Mesenteric fat pad (tissue), 1 donor: ENCODE measurements at places on chromosomes 11 and 22.

DNA sequence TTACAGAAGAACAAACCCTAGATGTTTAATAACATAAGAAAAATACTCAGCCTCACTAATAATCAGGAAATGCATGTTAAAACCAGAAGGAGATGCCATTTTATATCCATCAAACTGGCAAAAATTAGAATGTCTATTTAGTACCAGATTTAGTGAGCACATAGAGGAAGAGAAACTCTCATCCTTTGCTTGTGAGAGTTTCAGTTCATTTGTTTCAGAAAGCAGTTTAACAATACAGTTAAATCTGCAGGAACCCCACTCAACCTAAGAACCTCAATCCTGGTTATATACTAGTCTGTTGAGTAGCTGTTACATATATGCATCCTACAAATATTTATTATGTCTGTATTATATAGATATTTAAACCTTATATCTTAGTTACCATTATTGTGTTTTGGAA lies 172.6 kb downstream of the WNT11 start:
- no peak for DNase-seq

- DNase-seq, result no peak
Measured at GRCh38 chr11:9357041-9357440, 27.4 kb upstream of the IPO7 start.

DNA sequence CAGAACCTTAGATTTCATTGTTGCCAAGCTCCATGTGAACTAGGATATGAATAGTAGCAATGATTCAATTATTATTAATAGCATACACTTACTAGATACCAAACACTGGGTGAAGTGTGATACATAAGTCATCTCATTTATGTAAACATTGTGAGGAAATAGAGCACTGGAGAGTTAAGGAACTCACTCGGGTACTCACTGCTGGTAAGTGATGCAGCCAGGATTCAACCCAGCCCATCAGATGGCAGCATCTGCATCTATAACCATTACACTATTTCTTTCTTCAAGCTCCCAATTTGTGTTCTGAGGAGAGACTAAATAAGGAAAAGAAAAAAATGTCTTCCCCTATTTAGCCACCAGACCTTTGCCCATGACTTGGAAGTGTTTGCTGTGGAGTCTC lies 10.2 kb upstream of the ALG8 start:
- no peak for DNase-seq

- DNase-seq, result no peak
Measured at GRCh38 chr11:60378354-60378753, at the start of gene MS4A7. MS4A7 (plus strand) TSS chr11:60378532; CDS start chr11:60383142, 4,610 bp downstream.

DNA sequence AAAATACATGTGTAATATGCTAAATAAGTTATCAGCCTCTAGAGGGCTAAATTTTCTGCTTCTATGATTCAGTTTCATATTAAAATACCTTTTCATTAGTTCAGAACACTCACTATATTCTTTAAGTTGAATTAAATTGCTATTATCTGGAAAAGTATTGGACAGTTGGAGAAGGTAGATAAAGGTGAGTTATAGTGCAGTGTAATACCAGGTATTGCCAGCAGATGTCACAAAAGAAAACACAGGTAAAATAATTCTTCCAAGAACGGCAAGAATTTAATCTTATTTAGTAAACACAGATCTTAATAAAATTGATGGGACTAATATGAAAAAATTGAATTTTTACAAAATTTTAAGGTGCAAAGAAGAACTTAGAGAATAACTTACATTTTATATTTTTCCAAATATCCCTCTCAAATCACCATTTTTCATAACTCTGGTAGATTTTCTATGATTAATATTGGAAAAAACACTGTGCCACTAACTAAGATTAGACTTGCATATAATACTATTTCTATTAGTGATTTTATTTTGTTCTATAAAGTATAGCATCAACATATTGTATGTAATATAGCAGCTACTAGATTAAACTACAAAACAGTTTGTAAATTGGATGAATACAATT lies 1.7 kb upstream of the LRRC4C start:
- no peak for DNase-seq

DNA sequence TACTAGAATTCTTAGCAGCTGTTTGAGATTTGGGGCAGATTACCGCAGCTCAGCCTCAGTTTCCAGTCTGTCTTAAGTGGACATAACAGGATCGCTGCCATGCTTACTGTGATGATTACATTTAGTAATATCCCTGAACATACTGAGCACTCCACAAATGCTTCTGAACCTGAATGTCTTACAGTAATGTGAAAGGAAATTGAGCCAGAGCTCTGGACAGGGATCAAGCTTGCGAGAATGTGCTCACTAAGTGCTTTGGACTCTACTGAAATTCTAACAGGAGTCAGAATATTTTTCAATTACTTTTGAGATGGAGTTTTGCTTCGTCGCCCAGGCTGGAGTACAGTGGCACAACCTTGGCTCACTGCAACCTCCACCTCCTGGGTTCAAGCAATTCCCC lies 118.6 kb upstream of the RASSF10 start:
- DNase-seq, result no peak

GRCh38 chr11:123536690-123537437 lies 106.8 kb downstream of the GRAMD1B start:
- DNase-seq, result no peak

GRCh38 chr22:28072066-28072465 lies 153.0 kb upstream of the PITPNB start:
- no peak for DNase-seq

- DNase-seq, result no peak
Measured at GRCh38 chr11:93784935-93785360, 866 bp downstream of the MED17 start.

- DNase-seq, result no peak
Measured at GRCh38 chr11:45725776-45726492, 60.5 kb upstream of the CHST1 start.

DNA sequence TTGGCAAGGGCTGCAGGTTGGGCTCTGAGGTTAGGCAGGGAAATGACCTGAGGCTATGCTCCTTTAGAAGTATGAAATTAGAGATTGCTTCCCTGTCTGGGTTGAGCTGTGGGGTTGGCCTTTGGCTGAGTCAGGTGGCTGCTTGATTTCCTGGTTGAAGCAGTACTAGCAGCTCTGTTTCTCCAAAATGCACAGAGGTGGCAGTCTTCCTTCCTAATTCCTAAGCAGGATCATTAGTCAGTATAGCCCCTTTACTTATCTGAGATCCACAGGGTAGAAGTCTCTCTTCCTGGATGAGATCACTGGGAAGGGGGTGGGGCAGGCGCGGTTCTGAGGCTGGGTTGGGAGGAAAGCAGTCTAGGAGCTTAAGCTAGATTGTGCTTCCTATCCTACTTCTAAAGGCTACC lies 1917.5 kb downstream of the LRRC4C start:
- DNase-seq, result no peak

GRCh38 chr11:27218421-27219038 lies 144.5 kb downstream of the CCDC34 start:
- no peak for DNase-seq

DNA sequence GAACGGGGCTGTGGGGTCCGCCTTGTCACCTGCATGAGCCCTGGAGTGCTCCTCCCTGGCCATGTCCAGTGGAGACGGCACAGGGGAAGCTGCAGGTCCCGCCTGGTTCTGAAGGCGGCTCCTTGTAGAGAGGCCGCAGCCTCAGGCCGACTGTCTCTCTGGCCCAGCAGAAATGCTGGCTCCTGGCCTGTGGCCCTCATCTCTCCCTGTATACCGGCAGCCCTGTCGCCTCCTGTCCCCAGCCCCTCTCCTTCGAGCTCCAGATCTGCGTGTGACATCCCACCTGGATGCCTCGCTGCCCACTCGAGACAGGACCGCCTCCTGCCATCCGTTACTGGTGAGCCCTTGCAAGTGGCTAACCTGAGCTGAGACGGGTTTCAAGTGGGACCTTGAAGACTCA lies 73.6 kb downstream of the PHF21B start:
- DNase-seq, result no peak

- DNase-seq, result no peak
Measured at GRCh38 chr11:112182867-112183266, 7.6 kb downstream of the BCO2 start.

DNA sequence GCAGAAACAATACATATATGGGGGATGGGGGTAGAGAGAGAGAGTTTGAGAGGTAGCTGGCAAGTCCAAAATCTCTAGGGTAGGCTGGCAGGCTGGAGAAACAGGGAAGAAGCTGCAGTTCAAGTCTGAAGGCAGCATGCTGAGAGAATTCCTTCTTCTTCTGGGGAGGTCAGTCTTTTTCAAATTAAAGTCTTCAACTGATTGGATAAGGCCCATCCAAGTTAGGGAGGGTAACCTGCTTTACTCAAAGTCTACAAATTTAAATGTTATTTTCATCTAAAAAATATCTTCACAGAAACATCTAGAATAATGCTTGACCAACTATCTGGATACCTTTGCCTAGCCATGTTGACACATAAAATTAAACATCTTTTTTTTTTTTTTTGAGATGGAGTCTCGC lies 2.9 kb upstream of the TREH start:
- no peak for DNase-seq

DNA sequence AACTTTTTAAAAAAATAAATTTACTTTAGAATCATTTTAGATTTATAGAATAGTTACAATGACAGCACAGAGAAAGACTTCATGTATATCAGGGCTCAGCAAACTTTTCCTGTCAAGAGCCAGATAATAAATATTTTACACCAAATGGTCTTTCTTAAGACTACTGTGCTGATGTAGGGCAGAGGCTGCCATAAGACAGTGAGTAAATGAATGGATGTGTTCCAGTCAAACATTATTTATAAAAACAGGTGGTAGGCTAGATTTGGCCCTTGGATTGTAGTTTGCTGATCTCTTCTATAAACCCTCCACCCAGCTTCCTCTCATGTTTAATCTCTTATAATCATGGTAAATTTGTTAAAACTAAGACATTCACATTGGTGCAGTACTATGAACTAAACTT lies 33.0 kb downstream of the CECR2 start:
- no peak for DNase-seq

GRCh38 chr22:45602004-45602733 lies 69.5 kb upstream of the ATXN10 start:
- DNase-seq, result no peak

GRCh38 chr11:34480314-34480713 lies 33.3 kb downstream of the ELF5 start:
- DNase-seq, result no peak

- DNase-seq, result no peak
Measured at GRCh38 chr22:42320443-42321416, 50.3 kb upstream of the TCF20 start.

- DNase-seq, result no peak
Measured at GRCh38 chr11:96263238-96263763, 79.7 kb downstream of the MAML2 start.

DNA sequence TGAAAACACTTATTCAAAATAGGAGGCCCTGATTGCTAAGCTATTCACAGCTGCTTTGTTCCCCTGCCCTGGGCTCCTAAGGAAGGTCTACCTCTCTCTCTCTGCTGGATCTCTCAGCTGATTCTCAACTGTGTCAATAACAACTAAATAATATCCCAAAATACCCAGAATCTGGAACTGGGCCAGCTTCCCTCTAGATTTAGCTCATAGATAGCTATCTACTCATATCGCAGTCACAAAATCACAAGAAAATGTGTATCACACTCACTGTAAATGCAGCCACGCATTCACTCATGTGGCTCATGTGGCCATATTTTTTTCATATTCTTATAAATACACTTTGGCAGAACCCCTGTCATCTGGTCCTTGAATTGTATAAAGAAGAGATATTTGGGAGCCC lies 555.1 kb downstream of the OPCML start:
- DNase-seq, result no peak

- DNase-seq, result no peak
Measured at GRCh38 chr11:57798905-57799559, 37.4 kb downstream of the CTNND1 start.

DNA sequence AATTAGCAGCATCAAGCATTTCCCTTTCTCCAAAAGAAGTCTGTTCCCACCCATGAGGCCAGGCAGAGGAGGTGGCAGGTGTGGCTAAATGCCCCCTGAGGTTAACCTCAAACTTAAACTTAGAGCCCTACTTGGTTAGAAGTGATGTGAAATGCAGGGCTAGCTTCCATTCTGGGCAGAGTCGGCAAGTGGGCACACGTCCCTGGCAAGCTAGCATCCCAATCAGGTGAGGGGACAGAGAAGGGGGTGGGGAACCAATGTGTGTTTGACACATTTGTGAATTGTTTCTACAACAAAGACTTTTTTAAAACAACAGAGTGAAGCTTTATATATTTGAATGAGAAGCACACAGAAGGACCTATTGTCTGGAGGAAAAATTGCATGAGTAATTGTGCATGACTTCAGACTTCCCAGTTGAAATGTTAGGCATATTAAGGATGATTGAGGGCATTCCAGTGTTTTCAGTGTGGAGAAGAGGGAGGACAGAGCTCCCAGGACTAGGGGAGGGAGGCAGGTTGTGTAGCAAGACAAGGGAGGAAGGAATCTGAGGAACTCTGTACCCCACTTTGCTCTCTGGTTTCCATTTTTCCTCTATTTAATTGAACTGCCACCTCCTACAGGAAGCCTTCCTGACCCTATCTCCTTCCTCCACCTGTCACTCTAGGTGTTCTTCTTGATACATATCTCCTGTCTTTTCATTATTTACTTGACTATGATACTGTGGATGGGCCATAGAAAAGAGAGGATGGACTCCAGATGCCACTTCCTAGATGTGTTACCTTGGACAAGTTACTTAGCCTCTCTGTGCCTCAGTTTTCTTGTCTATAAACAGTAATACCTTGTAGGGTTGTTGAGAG lies 83.3 kb upstream of the PICALM start:
- DNase-seq, result no peak

DNA sequence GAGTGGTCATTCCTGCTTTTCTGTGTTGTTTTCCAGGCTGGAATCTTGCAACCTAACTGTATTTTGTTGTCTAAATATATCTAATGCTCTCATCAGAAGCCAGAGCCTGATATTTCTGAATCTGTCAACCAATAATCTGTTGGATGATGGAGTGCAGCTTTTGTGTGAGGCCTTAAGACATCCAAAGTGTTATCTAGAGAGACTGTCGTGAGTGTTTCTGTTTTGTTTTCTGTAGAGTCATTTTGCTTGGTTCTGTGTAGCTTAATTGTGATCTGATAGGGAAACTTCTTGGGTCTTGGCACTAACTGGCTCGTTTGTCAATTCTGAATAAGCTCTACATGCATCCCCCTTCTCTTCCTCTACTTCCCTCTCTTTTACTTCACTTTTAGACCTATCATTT lies 31.2 kb upstream of the RBMXL2 start:
- no peak for DNase-seq

GRCh38 chr22:24089951-24090350 lies 78.8 kb downstream of the CABIN1 start:
- DNase-seq, result peak; percentile 57

GRCh38 chr11:57248780-57249383 lies 11.8 kb upstream of the APLNR start:
- no peak for DNase-seq
